ENCODE measurements at places on chromosomes 6 and 20.

DNA sequence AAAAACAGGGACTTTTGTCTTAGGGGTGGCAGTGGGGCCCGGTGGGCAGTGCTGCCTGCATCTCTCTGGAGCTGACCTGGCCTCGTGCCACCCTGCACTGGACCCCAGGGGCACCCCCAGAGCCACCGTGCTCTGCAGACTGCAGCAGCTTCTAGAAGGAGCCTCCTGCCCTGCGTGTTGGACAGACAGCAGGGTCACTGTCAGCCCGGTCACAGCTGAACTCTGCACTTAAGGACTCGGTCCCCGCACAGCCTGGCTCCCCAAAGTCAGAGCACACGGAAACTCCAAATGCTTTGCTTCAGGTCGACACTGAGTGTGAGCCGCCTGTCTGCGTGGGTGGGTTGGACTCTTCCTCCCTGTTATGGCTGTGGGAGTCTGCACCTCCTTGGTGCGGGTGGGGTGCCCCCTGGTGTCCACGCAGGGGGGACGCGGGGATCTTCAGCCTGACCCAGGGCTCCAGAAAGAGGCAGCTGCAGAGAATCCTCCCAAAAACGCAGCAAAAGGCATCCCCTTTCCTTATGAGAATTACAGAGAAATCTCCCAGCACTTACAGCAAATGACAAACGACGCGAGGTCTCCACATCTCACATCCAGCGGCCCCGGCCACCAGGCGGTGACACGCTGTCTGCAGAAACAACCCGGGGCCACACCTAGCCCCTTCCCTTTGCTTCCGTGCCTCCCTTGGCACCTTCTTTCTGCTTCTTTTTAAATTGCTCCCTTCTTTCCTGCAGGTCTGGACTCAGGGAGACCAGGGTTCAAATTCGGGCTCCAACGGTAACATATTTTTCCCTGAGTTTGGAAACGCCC lies 36.3 kb upstream of the DACT2 start:
- DNase-seq = no peak

- DNase-seq = no peak
These were observed 5.7 kb downstream of the LAMP5 start for GRCh38 chr20:9520086-9520485.

GRCh38 chr6:97405818-97406409 lies 122.9 kb upstream of the MMS22L start:
- no peak for DNase-seq

DNA sequence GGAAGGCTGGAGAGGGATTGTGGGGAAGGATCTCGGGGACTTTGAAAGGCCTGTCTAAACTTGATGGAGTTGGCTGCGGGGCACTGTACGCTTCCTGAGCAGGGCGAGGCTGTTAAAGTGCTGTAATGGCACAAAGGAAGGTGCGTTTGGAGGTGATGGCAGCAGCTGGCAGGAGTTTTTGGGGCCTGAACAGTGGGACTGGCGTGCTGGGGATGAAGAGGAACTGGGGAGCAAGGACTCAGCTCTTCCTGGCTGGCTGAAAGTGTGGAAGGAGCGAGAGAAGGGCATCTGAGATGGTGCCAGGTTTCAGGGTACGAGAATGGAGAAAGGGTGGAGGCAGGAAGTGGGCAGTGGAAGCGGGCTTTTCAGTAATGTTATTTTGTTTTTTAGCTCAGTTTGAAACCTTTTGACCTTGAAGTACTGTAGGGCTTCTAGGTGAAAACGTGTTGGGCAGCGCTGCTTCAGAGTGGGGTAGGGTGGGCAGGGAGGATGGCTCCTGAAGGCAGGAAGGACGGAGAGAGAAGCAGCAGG lies 8.0 kb downstream of the TMEM181 start:
- DNase-seq = no peak

GRCh38 chr6:70616728-70617260 lies 50.1 kb downstream of the SDHAF4 start:
- DNase-seq = no peak

GRCh38 chr20:44909872-44910689 lies at the start of gene PABPC1L:
Gene PABPC1L, plus strand, starts transcription at chr20:44910060. Its CDS starts 84 bp downstream, at chr20:44910144.
- peak; percentile 95 for DNase-seq

- no peak for DNase-seq
These were observed 1.6 kb upstream of the PRIM2 start for GRCh38 chr6:57315851-57316250.

- no peak for DNase-seq
These were observed 258.6 kb downstream of the LAMA2 start for GRCh38 chr6:129141499-129141898.

- no peak for DNase-seq
These were observed 341.1 kb downstream of the NRN1 start for GRCh38 chr6:5665667-5666066.

GRCh38 chr6:20640181-20640580 lies 105.9 kb downstream of the CDKAL1 start:
- no peak for DNase-seq

DNA sequence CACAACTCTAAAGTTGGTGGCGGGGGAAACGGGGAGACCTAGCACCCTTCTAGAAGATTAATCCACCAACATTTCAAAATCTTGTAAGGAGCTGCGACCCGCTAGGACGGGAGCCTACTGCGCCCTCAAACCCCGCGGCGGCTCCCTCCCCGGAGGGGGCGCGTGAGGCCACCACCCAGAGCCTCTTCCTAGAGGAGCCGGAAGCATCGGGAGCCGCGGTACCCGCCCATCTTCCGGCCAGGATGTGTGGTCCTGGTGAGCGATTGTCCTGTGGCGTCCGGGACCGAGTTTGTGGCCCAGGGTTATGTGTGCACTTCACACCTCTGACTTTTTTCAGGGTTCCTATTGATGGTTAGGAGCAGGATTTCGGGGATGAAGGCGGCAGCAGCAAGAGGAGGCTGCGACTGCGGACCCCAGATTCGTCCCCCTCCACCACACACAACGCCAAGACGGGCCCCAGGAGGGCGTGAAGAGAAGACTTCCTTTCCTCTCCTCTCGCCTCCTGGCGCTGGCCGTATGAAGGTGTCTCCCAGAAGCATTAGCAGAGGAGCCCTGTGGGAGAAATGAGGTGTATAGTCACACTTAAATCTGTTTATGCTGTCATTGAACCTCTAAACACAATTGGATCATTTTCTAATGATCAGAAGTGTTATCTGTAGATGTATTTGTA lies 10.7 kb downstream of the ZNF165 start:
- no peak for DNase-seq

- DNase-seq = no peak
These were observed 189.0 kb upstream of the PRDM1 start for GRCh38 chr6:105897131-105897530.

GRCh38 chr6:156199182-156199581 lies 578.0 kb upstream of the ARID1B start:
- DNase-seq = no peak

GRCh38 chr6:19714434-19715166 lies 122.6 kb upstream of the ID4 start:
- no peak for DNase-seq

DNA sequence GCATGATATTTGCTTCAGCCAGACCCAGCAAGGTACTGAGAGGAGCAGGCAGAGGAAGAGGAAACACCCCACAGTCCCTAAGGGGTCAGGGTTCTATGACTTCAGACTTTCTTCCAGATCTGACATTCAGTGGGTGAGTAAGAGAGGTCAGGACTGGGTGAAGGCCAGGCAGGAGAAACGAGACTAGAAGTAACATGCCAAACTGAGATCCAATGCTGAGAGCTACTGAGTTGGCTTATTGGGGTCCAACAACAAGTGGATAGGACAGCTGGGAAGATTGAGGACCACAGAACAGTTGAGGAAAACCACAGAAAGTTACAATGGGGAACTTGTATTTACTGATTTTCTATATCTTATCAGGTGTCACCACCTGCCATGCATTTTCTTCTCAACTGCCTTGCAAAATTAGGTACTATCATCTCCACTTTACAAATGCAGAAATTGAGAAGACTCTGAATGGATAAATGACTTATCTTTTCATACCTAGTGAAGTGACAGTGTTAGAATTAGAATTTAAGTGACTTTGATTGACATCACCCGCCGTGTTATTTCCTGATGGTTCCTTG lies 43.8 kb upstream of the HIVEP1 start:
- DNase-seq = no peak

DNA sequence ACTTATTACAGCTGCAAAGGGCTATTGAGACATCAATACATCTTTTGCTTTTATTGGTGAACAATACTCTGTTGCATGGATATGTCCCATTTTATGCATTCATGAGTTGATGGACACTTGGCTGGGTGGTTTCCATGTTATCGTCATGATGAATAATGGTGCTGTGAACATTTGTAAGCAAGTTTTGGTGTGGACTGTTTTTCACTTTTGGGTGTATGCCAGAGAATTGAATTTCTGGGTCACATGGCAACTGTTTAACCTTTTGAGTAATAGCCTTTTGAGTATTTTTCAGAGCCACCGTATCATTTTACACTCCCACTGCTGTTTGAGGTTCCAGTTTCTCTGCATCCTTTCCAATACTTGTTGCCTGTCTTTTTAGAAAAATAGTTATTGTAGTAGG lies 107.0 kb downstream of the JARID2 start:
- DNase-seq = no peak

GRCh38 chr6:126446248-126446647 lies 106.3 kb downstream of the CENPW start:
- no peak for DNase-seq

- DNase-seq = peak; percentile 68
These were observed 1.0 kb downstream of the CCN2 start for GRCh38 chr6:131949909-131950766.

- DNase-seq = no peak
These were observed 192.6 kb upstream of the CST7 start for GRCh38 chr20:24756292-24757025.

DNA sequence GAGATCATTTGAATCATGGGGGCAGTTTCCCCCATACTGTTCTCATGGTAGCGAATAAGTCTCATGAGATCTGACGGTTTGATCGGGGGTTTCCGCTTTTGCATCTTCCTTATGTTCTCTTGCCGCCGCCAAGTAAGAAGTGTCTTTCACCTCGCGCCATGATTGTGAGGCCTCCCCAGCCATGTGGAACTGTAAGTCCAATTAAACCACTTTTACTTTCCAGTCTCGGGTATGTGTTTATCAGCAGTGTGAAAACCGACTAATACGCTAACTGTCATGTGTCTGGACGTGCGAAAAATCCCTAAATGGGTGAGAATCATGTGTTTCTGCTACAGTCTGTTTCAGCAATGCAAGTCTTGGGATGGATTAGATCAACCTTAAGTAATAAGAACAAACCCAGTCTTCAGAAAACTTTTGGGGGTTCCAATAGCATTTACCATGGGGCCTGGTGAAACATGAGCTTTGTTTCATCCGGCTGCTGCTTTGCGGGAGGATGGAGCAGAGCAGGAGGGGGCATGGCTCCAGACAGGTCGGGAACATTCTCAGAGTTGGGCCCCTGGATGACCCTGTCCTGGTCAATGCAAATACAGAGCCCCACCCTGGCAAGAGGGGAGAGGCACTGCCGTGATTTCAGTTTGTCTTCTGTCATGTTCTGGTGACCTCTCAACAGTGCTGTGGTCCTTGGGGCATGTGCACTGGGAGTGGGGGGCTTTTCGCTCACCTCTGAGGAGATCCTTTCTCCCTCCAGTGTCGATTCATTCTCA lies 41.5 kb downstream of the CTCFL start:
- peak; percentile 65 for DNase-seq

GRCh38 chr6:130716466-130716865 lies 110.7 kb upstream of the SMLR1 start:
- DNase-seq = no peak

DNA sequence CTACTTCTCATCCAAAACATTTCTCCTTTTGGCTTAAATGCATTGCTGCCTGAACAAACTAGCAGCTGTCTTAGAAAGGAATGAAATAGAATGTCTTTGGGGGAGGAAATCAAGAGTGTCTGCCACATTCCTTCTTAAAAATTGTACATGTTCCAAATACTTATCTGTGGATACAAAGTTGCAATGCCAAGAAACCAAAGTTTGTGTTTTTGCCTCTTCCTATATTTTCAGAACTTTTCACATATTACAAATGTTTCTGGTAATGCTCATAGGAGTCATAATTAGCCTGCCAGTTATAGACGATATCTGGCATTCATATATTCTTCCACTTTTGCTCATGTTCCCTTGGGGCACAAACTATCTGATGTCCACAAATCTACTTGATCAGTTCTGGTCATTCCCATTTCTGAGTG lies 165.5 kb upstream of the BMP5 start:
- DNase-seq = no peak

DNA sequence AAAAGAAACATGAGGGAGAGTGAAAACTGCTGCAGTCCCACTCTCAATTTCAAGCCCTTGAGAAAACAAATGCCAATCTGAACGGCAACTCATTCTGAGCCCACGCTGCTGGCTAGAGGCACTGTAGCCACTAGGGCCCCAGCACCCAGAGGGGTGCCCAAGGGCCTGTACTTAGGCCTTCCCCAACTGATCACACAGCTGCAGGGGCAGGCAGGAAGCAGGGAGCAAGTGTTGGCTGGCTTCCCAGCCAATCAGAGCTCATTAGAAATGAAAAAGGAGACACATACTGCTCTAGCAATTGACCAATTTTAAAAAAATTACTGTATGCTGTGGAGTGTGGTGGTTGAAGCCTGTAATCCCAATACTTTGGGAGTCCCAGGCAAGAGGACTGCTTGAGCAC lies 3.7 kb upstream of the BEND3 start:
- no peak for DNase-seq

DNA sequence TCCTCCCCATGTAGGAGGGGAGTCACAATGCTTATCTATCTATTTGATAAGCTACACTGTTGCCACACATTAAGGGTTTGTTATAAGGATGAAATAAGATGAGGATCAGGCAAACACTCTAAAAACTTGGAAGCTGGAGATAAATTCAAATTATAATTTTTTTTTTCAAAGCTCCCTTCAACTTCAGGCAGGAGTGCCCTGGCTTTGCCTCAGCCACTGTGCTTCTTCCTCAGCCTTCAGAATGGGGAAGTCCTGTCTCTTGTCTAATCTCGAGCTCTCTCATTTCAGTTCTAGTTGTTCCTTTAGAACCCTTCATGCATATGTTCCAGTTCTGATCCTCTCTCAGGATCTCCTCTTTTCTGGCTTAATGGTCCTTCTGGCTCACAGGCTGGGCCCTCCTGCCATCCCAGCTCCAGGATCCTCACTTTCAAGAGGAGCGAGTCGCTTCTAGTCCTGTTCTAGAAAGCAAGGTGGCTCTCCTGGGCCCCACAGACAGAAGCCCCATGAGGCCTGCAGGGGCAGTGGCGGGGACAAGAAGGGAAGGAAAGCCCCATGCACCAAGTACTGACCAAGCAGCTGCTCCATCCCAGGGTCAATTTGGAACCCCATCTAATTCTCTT lies 164.3 kb downstream of the VEGFA start:
- DNase-seq = no peak

- DNase-seq = no peak
These were observed 2.1 kb downstream of the MYL9 start for GRCh38 chr20:36543184-36544133.

- no peak for DNase-seq
These were observed 225.5 kb downstream of the SOD2 start for GRCh38 chr6:159467473-159468041.

DNA sequence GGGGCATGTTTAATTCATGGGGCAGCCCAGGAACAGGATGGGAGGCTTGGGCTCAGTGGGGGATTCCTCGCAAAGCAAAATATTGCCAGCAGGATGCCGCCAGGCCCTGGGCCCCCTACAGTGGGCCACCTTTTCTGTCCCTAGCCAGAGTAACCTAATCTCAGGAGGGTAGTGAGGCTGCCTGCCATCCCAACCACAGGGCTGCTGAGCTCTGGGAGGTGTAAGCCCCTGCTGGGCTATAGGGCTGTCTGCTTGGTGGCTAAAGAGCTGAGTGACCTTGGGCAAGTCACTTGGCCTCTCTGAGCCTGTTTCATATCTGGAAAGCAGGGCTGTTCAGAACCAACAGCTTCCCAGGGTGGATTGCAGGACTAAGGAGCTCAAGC lies 35.7 kb upstream of the CDH22 start:
- no peak for DNase-seq

GRCh38 chr6:11201772-11202512 lies 30.5 kb downstream of the NEDD9 start:
- DNase-seq = no peak

All from RWPE2 (cell line).